ENCODE measurements at places on chromosomes 4 and X.
A peak's percentile ranks its signal among the peaks of the same experiment; 100 is the strongest.

DNA sequence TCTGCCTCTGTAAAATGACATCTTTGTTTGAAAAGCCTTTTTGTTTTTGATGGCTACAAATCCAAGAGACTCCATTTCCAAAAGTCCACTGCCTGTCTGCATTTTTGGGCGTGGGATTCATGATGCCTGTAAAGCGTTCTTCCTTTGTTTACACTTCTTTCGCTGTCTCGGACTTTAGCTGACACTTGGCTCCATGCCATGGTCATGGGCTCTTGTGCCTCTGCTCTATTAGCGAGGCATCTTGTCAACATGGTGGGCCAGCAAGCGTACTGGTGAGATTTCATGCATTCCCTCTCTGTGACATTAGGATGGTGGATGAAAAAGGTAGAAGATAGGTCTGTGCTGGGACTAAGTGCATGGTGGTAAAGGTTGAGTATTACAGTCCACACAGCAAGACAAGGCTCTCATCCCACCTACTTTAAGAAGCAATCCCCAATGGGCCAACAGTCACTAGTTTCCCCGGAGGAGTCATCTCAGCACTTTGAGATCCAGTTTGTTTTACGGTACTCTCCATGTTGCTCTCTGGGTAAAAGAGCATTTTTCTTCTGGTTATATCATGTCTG, 298.2 kb upstream of the KLF3 start:
- DNase-seq, result no peak

DNA sequence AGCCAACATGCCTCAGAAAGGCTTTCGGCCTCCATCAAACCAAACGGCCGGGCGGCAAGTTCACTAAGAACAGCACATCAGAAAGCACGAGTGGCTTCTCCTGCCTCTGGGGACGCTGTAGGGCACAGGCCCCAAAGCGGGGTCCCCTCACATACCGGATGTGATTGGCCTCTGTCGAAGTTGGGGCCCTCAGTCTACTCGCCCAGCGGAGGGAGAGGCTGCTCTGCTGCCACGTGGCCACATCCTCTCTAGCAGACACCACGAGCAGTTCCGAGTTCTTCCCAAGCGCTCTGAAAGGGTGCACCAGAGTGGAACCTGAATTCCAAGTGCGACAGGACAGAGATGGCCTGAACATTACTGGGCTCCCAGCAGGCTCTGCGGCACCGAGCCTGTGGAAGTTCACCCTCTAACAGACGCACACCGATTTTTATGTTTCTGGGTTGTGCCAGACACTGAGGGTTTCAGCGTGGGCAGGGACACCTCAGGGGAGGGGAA, 21.1 kb downstream of the NOP14 start:
- DNase-seq, result no peak

DNA sequence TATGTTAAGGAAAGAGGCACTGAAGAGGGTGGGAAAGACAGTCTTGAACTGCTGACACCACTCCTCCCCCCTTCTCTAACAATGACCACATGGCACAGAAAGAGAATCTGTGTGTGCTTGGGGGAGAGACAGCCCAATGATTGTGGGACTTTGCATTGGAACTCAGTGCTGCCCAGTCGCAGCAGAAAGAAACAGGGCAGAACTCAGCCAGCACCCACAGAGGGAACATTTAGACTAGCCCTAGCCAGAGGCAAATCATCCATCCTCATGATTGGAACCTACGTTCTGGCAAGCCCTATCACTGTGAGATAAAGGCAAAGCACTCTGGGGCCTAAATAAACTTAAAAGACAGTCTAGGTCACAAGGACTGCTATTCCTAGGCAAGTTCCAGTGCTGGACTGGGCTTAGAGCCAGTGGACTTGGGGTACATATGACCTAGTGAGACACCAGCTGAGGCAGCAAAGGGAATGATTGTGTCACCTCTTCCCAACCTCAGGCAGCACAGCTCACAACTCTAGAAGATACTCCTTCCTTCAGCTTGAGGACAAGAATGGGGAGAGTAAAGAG, 132.8 kb upstream of the S100G start:
- no peak for DNase-seq

- no peak for DNase-seq
These were observed 90.0 kb downstream of the SORBS2 start for GRCh38 chr4:185722029-185722316.

- DNase-seq, result no peak
These were observed 337.0 kb upstream of the DDX53 start for GRCh38 chrX:22662776-22663175.

GRCh38 chrX:40102393-40103381, 4.9 kb upstream of the BCOR start:
- DNase-seq, result peak; percentile 77

- DNase-seq, result no peak
These were observed 35.8 kb upstream of the MMAA start for GRCh38 chr4:145583191-145584055.

GRCh38 chrX:116526010-116526409, 63.2 kb upstream of the CT83 start:
- DNase-seq, result no peak

DNA sequence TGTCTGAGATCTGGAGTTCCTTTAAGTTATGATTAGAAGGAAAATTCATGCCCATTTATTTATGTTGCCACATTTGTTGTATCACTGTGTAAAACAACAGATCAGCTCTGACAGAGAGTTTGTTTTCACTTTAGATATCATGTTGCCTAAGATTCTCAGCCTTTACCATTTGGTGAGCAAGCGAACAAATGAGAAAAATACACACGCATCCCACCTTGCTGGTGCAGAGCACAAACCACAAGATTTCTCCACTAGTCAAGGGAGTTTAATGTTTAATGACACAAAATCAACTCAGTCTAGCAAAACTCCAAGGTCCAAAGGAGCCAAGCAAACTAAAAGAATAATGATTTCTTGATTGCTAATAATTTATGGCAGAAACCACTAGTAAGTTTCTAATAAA, 27.7 kb downstream of the FGF5 start:
- no peak for DNase-seq

DNA sequence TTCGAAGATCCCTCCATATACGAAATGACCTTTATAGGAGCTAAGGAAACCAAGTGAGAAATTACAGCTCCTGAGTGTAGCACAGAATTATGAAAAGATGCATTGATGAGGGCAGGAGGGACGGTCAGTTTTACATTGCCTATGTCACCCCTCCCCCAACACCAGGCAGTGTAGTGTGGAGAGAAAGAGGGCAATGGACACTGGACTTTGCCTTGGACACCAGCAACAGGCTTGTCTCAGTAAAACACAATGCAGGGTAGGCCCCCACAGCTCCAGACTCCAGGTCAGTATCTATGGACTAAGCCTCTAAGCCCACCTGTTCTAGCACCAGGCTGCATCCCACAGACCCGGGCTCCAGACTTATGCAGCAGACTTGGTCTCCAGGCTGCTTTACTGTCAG, 16.5 kb downstream of the APOOL start:
- no peak for DNase-seq

DNA sequence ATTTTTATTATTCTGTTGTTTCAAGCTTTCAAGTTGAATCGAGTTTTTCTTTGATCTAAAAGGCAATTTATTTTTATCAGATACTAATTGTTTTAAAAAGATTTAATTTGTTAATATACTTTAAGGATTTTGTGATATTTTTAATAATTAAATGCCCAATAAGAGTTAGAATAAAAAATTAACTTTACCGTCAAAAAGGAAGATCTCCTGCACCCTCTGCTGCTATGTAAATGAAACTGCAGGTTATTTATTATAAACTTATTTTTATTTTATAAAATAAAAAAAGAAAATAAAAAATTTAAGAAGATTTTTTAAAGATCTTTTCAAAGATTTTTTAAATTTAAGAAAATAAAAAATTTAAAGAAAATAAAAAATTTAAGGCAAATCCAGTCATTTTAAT, 166.1 kb downstream of the CCSER1 start:
- no peak for DNase-seq

- no peak for DNase-seq
These were observed 1.2 kb upstream of the CHRNA9 start for GRCh38 chr4:40333921-40334352.

DNA sequence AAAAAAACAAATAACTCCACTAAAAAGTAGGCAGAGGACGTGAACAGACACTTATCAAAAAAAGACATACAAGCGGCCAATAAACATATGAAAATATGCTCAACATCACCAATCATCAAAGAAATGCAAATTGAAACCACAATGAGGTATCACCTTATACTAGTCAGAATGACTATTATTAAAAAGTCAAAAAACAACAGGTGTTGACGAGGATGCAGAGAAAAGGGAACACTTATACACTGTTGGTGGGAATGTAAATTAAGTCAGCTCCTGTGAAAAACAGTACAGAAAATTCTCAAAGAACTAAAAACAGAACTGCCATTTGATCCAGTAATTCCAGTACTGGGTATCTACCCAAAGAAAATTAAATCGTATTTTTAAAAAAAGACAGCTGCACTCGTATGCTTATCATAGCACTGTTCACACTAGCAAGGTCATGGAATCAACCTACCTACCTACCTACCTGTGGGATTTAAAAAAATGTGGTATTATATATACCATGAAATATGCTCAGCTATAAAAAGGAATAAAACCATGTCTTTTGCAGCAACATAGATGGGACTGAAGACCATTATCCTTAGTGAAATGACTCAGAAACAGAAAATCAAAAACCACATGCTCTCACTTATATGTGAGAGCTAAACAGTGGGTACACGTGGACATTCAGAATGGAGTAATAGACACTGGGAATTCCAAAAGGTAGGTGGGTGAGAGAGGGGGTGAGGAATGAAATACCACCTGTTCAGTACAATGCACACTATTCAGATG, 24.8 kb upstream of the PTPN13 start:
- DNase-seq, result no peak
